ENCODE measurements at places on chromosomes 16 and 17.
A peak's percentile ranks its signal among the peaks of the same experiment; 100 is the strongest.

GRCh38 chr17:41382394-41382793 is 288 bp upstream of the KRT34 start:
- no peak for DNase-seq

GRCh38 chr17:65231662-65232335 is 94.6 kb downstream of the RGS9 start:
- DNase-seq = peak; percentile 64

- DNase-seq = no peak
Observed at GRCh38 chr16:85042606-85043005, 15.0 kb downstream of the KIAA0513 start.

- no peak for DNase-seq
Observed at GRCh38 chr16:63960321-63960720, 1161.5 kb downstream of the CDH11 start.

DNA sequence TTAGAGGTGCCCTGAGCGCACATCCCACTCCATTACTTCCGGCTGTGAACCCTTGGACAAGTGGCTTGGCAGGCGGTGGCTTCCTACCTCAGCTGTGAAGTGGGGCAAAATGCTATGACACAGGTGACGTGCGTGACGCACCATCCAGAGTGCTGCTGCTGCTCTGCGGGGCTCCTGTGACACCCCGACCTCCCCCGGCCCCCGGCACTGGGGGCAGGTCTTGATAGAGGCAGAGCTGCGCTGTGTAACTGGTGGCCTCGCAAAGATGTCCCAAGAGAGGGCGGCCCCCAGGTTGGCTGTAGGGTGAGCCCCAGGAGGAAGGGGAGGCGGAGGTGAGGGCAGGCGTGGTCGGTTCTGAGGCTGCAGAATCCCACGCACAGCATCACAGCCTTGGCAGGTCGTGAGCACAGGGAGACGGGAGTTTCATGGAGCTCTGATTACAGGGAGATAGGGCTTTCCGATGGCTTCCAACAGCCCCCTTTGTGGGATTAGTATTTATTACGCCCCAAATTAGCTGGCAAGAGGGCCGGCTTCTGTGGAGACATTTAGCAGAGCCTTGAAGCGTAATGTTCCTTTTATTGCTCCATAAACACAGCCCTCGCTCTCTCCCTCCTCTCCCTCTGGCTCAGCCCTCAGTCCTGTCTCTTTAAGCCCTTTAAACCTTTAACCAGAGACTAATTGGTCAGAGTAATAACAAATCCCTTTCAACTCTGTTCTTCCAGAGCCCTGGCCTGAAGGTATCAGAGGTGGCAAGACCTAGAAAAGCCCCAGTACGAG is 328.1 kb downstream of the C16orf95 start:
- DNase-seq = no peak

DNA sequence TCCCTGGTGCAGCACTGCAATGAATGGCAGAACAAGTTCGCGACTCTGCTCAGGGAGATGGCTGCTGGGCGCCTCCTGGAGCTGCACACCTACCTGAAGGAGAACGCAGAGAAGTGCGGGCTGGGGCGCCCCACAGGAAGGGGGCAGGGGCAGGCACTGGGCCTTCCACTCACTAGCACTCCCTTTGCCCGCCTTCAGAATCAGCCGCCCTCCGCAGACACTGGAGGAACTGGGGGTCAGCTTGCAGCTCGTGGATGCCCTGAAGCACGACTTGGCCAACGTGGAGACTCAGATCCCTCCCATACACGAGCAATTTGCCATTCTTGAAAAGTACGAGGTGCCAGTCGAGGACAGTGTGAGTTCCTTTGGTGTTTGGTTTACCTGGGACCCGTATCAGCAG is 46.4 kb downstream of the DNAH2 start:
- DNase-seq = no peak

DNA sequence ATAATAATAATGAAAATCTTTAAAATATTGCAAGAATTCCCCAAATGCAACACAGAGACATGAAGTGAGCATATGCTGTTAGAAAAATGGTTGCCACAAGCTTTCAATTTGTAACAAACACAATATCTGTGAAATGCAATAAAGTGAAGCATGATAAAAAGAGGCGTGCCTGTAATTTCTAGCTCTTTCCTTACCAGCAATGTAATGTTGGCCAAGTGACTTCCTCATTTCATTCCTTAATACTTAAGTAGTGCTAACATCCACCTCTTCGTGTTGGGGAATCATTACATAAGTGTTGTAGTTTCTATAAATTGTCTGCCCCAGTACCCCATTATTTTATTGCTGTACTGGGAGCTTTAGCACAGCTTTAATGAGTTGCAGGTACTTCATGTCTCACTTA is 1192.0 kb upstream of the CDH8 start:
- no peak for DNase-seq

- DNase-seq = no peak
Observed at GRCh38 chr16:84413244-84414004, 45.1 kb downstream of the ATP2C2 start.

GRCh38 chr17:72343911-72344310 is 223.1 kb downstream of the SOX9 start:
- no peak for DNase-seq

DNA sequence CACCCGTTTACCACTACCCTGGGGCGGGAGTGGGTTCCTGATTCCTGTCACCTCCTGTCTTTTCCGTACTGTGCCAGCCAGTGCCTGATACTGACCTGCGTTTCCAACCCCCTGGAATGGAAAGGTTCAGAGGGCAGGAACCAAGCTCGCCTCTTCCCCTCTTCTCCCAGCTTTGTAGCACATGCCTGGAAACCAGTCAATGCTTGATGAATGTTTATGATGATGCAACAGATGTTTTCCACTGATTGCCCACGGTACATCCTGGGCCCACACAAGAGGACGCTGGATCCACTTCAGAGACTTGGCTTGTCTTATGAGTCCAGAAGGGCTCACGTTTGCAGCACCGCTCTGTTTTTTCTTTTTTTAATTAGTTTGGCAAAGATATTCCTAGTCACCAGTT is 262.0 kb downstream of the CPPED1 start:
- no peak for DNase-seq

DNA sequence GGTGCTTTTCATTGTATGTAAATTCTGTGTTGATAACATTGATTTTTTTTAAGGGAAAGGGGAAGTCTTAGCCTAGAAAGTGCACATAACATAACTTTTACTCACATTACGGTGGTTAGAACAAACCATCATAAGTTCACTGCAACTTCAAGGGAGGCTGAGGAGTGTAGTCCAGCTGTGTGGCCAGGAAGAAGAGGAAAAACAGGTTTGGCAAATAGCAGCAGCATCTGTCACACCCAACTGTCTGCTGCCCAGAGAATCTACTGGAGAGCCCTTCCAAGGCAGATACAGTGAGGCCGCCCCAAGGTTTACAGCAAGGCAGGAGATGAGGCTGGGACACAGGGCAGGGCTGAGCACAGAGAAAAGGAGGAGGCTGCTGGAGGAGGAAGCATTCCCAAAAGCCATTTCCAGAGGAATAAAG is 60.6 kb downstream of the AIPL1 start:
- no peak for DNase-seq
